ENCODE measurements at places on chromosomes 6 and 20. TPM values are rescaled to one million over a fixed set of nuclear protein-coding genes. Genes with fewer than 3 reads are reported as not detected.

DNA sequence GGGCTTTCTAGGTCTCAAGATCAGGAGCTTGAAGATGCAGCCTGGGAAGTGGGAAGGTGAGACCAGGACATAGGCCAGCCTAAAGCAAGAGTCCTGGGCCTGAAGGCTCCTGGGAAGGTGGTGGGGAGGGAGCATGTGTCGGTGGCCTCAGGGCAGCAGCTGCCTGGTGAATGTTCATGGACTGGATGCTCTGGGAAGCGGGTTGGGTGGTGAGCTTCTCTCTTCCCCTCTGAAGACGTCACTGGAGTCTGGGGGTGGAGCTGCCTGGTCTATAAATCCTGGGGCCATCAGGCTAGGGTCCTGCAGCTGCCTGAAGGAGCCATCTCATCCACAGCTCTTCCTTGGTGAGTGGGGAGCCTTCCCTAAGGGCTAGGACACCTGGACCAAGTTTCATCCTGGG is at the start of gene GNRH2:
Gene GNRH2 (plus strand): TSS at position 301 of the 400 bp plus-strand sequence. CDS start 793 bp downstream, outside the sequence.
- peak within 1 kb of the TSS; percentile 61 for H3K27ac ChIP-seq
- DNase-seq, result no peak
- H3K4me3 ChIP-seq, result no peak within 1 kb of the TSS
- no peaks in the 10 kb centered on the region for H3K4me1 ChIP-seq
- H3K27me3 ChIP-seq, result no peaks in the 10 kb centered on the region

DNA sequence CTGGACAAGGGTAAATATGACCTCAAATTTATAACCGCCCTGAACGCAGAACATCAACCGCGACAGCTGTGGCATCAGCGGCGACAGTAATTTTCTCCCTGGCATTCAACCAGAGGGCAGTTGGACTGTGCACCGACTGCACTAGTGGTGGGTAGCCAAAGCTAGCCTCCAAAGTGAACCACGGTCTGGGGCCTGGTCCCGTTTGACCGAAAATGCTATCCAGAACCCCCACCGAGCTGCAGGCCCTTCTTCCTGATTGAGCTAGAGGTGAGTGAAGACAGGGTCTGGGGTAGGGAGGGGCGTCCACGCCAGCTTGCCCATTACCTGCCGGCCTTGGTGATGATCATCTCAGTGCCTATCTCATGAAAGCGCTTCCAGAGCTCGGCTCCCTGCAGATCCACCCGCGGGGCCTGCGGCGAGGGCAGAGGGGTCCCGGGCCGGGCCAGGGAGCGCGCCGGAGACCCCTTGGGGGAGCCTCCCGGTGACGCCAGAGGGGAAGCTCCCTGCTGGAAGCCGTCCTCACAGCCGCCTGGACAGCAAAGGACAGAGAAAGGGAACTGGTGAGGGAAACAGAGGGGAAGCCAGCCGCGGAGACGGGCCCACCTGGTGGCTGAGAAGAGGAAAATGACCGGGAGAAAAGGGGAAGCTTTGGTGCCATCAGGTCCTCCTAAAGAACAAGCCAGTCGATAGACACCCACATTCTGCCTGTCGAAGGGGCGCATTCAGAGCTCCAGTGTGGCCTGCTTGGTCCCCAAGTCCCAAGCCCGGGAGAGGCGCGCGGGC is 2.0 kb downstream of the TBX18 start:
- H3K4me3 ChIP-seq, result peak overlapping the region; percentile 59
- H3K4me1 ChIP-seq, result peaks cover 13% of the 10 kb centered on the region
- DNase-seq, result no peak
- no peaks in the 10 kb centered on the region for H3K36me3 ChIP-seq
- H3K27ac ChIP-seq, result peak overlapping the region; percentile 86

- H3K27me3 ChIP-seq, result no peaks in the 10 kb centered on the region
- no peak for DNase-seq
- no peaks in the 10 kb centered on the region for H3K36me3 ChIP-seq
- H3K27ac ChIP-seq, result no peak overlapping the region
- H3K4me1 ChIP-seq, result peaks cover 3% of the 10 kb centered on the region
Observed at GRCh38 chr6:119035459-119035858, 43.0 kb downstream of the FAM184A start.

DNA sequence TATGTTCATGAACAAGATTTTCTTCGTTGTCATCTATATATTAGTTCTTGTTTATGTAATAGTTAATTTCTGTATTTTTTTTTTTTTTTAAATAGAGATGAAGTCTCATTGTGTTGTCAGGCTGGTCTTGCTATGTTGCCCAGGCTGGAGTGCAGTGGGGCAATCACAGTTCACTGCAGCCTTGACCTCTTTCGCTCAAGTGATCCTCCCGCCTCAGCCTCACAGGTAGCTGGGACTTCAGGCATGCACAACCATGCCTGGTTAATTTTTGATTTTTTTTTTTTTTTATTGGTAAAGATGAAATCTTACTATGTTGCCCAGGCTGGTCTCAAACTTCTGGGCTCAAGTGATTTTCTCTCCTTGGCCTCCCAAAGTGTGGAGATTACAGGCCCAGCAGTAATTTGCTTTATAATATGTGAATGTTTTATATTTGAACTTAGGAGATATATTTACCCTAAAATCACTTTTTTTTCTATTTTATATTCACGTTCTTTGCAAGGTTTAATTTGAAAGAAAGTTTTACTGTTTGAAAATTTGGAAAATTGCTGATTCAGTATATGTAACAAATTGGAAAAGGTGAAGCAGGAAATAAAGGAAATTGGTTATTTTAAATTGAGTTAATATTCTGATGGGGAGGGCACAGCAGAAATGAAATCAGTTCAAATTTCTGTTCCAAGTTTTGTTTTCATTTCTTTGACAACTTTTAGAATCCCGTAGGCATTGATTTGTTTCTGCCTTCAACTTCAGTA is 56.2 kb downstream of the ZFAND3 start:
- H3K4me3 ChIP-seq, result no peak overlapping the region
- H3K4me1 ChIP-seq, result peaks cover 28% of the 10 kb centered on the region
- no peak overlapping the region for H3K27ac ChIP-seq
- no peaks in the 10 kb centered on the region for H3K36me3 ChIP-seq
- no peak for DNase-seq

- no peak for DNase-seq
- H3K4me3 ChIP-seq, result no peak overlapping the region
- no peaks in the 10 kb centered on the region for H3K27me3 ChIP-seq
- no peaks in the 10 kb centered on the region for H3K36me3 ChIP-seq
Observed at GRCh38 chr20:53180928-53181362, 208.8 kb downstream of the TSHZ2 start.

DNA sequence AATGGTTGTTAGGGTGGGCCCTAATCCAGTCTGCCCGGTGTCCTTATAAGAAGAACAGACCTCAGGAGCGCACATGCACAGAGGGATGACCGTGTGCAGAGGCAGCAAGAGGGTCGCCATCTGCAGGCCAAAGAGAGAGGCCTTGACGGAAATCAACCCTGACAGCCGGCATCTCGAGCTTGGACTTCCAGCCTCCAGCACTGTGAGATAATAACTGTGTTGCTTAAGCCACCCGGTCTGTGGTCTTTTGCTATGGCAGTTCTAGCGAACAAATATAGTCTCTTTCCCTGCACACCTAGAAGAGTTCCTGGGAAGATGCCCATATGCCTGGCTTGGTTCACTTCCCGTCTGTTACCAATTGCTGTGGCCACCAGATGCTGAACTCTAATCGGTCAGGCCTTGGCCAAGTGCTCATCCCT is 35.3 kb upstream of the PTGIS start:
- H3K36me3 ChIP-seq, result no peaks in the 10 kb centered on the region
- no peak for DNase-seq
- no peaks in the 10 kb centered on the region for H3K4me1 ChIP-seq
- no peak overlapping the region for H3K4me3 ChIP-seq
- H3K27ac ChIP-seq, result no peak overlapping the region

DNA sequence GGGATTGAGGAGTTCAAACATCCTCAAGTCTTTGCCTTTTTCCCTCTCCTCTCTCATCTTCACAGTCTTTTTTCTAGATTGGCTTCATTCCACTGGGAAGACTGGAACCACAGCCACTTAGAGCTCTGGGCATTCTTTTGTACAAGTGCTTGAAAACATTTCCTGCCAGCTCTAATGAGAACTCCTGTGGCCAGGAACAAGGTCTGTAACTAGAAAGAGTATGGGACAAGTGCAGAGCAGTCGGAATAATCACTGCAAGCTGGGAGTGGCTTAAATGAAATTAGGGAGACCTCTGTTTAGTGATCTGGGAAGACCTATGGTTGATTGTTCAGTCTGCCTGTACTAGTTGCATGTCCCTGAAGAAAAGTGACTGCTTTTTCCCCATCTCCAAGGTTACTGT is 41.0 kb upstream of the SMIM8 start:
- no peak overlapping the region for H3K4me3 ChIP-seq
- no peaks in the 10 kb centered on the region for H3K4me1 ChIP-seq
- H3K27ac ChIP-seq, result no peak overlapping the region
- DNase-seq, result no peak

DNA sequence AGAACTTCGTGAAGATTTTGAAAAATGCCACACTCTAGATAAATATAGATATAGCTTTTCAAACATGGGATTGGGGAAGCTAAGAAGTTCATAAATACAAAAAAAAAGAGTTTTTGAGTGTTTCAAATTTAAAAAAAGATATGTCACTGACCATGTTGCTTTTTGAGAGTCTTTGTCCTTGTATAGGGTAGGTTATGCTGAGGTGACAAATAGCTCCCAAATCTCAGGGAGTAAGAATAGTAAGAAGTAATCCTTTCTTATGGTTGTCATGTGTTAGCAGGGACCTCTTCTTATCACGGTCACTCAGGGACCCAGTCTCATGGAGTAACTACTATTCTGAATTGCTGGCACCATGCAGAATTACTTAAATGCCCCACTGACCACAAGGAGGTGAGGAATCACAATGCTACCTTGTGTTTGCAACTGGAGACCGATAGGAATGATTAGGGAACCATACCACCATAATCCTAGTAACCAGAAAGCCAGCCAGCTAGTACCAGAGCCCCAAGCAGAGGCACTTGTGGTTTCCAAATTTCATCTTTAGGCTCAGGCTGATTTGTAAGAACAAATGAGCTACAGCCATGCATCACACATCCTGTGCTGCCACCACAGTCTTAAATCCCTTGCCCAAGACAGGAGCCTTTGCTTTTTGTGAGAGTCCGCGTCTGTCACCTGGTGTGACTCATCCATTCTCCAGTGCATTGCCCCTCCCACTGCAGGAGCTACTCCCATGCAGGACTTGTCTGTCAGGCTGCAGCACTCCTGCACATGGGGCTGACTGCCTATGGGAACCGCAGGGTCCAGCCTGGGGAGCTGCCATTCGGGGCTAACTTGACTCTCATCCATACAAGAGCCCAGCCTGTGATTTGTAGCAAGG is 42.4 kb upstream of the ADGRF4 start:
- H3K4me1 ChIP-seq, result no peaks in the 10 kb centered on the region
- no peak overlapping the region for H3K27ac ChIP-seq
- H3K27me3 ChIP-seq, result no peaks in the 10 kb centered on the region
- no peaks in the 10 kb centered on the region for H3K36me3 ChIP-seq
- no peak overlapping the region for H3K4me3 ChIP-seq

GRCh38 chr6:137870744-137871247 is 3.7 kb downstream of the TNFAIP3 start:
- no peaks in the 10 kb centered on the region for H3K4me1 ChIP-seq
- no peaks in the 10 kb centered on the region for H3K27me3 ChIP-seq
- DNase-seq, result no peak
- peak overlapping the region; percentile 9 for H3K27ac ChIP-seq
- peaks cover 11% of the 10 kb centered on the region for H3K36me3 ChIP-seq

- H3K36me3 ChIP-seq, result no peaks in the 10 kb centered on the region
- no peaks in the 10 kb centered on the region for H3K27me3 ChIP-seq
- H3K4me3 ChIP-seq, result no peak overlapping the region
- no peak for DNase-seq
Observed at GRCh38 chr20:53652859-53653517, 59.3 kb upstream of the ZNF217 start.

GRCh38 chr20:31856516-31856915 is 11.1 kb upstream of the FOXS1 start:
- no peaks in the 10 kb centered on the region for H3K27me3 ChIP-seq
- no peak overlapping the region for H3K4me3 ChIP-seq
- no peak for DNase-seq
- no peak overlapping the region for H3K27ac ChIP-seq
- peaks cover 17% of the 10 kb centered on the region for H3K4me1 ChIP-seq
- H3K36me3 ChIP-seq, result no peaks in the 10 kb centered on the region

- H3K27me3 ChIP-seq, result no peaks in the 10 kb centered on the region
- DNase-seq, result no peak
- H3K4me3 ChIP-seq, result no peak overlapping the region
- no peak overlapping the region for H3K27ac ChIP-seq
- H3K4me1 ChIP-seq, result peaks cover 6% of the 10 kb centered on the region
Observed at GRCh38 chr20:9460518-9460917, 53.9 kb upstream of the LAMP5 start.

GRCh38 chr6:7900621-7901020 is 10.0 kb downstream of the TXNDC5 start:
- no peak overlapping the region for H3K27ac ChIP-seq
- peaks cover 12% of the 10 kb centered on the region for H3K4me1 ChIP-seq
- no peak for DNase-seq
- H3K4me3 ChIP-seq, result no peak overlapping the region
- H3K36me3 ChIP-seq, result peaks cover 81% of the 10 kb centered on the region

DNA sequence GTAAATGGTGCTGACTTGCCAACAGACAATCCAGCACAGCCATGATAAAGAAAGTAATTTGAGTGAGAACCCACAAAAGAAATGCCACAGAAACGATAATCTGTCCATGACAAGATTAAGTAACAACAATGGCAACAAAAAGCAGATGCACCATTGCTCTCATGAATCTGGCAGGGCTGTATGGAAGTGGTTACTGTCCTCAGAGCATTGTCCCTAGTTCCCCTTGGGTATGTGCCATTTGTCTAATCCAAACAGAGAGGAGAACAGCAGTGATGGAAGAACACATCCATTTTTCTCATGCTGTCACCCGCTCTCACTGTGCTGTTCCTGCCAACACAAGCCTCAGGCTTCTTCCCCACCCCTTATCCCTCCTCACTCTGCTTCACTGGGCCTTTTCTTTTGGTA is 65.8 kb downstream of the REV3L start:
- no peaks in the 10 kb centered on the region for H3K27me3 ChIP-seq
- DNase-seq, result no peak
- H3K4me1 ChIP-seq, result peaks cover 27% of the 10 kb centered on the region
- H3K27ac ChIP-seq, result no peak overlapping the region
- no peak overlapping the region for H3K4me3 ChIP-seq

DNA sequence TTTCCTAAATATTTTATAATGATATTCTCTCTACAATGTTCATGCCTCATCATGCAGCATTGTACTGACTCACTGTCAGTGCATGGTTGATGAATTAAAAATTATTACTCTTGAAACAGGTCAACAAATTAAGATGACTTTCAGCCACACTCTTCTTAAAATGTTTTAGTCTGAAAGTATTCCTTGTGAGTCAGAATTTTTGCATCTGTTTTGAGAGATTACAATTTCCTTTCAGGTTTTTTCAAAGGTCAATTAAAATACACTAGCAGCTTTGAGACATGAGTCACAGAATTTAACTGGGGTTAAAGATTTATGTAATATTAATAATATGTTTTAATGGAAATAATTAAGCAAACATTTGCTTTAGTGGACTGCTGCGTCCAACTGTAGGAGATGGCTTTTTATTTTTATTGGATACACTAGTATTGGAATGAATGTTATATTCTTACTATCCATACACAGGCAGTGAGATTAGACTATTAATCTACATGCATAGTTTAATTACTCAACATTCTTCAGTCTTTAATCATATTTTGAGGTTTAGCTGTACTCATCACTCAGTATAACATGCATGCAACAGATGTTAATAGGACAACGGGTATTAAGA is 9.7 kb downstream of the COL12A1 start:
- no peaks in the 10 kb centered on the region for H3K36me3 ChIP-seq
- H3K4me3 ChIP-seq, result no peak overlapping the region
- H3K4me1 ChIP-seq, result no peaks in the 10 kb centered on the region
- H3K27ac ChIP-seq, result no peak overlapping the region
- no peaks in the 10 kb centered on the region for H3K27me3 ChIP-seq
- no peak for DNase-seq

The KIF25 gene
- total RNA-seq, result not detected

The RRP36 gene
- total RNA-seq, result 29.0 TPM

The ATXN1 gene
- 41.8 TPM for total RNA-seq

The PRICKLE4 gene
- total RNA-seq, result 4.3 TPM

All from right atrium auricular region (tissue), 2 donors.